ENCODE measurements at places on chromosomes 12 and 14.

DNA sequence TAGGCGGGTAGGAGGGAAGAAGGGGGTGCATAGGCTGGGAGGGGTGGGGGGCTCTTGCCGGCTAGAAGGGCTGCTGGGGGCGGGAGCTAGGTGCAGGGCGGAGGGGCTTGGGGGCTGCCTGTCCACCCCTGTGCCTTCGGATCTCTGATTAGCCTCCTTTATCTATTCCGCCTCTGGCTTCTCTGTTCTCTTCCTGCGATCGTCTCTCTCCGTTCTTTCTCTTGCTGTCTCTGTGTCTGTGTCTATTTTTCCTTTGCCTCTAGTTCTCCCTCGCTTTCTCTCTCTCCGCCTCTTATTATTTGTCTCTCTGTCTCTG lies 166.7 kb upstream of the LHX5 start:
- ATAC-seq: no peak

GRCh38 chr14:77175843-77176242 lies 5.8 kb upstream of the TMEM63C start:
- ATAC-seq: peak; percentile 27

GRCh38 chr14:91681118-91681517 lies 50.8 kb downstream of the CATSPERB start:
- ATAC-seq: no peak

DNA sequence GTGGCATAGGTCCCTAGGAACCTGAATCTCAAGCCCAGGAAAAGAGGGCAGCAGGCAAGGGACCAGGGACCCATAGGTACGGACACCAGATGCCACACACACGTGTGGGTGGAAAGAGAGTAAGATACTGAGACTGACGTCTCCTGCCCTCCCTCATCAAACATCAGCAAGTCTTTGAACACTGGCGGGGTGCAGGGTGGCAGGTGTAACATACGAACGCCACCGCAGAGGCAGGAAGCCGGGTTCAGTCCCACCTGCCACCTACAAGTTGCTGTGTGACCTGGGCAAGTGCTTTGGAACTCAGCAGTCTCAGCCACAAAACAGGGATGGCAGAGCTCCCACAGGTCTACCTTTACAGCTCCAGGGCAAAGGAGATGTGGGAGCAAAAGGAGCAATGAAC lies 11.1 kb downstream of the ACTN1 start:
- no peak for ATAC-seq

DNA sequence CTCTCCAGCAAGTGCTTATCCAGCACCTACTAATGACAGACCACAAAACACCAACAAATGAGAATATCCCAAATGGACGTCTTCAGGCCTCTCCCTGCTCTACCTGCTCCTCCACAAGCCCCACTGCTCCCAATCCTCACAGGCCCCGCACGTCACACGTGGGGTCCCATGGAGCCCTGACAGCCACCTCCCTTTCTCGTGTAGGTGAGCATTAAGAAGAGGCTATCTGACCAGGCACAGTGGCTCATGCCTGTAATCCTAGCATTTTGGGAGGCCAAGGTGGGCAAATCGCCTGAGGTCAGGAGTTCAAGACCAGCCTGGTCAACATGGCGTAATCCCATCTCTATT lies 5.4 kb downstream of the RIMBP2 start:
- no peak for ATAC-seq

DNA sequence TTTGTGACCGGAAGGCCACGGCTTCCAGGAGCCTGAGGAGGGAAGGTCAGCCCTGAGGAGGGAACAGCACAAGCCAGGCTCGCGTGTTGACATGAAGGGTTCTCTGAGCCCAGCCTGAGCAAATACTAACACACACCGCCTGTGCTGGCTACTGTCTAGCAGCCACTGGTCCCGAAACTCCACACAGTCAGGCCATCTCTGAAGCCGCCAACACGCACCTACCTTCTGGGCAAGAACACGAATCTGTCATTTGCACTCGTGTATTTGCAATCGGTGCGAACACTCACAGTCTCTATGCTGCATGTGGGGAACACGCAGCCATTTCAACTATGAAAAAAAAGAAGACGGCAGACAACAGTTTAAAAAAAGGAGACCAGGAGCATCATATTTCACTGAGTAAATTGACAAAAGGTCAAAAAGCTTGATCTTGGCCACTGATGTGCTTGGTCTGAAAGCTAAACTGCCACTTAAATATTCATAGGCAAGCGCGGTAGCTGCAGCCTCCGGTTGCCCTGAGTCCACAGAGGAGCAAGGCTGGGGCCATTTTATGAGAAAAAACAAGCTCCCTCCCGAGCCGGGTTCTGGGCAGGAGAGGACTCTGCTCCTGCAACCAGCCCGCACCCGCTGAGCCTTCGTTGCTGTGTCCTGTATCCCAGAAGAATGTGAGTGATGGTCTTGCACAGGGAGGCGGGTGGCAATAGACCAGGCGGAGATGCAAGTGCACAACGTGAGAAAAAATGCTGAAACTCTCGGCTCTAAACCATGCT lies 57.8 kb downstream of the RIMBP2 start:
- ATAC-seq: no peak

DNA sequence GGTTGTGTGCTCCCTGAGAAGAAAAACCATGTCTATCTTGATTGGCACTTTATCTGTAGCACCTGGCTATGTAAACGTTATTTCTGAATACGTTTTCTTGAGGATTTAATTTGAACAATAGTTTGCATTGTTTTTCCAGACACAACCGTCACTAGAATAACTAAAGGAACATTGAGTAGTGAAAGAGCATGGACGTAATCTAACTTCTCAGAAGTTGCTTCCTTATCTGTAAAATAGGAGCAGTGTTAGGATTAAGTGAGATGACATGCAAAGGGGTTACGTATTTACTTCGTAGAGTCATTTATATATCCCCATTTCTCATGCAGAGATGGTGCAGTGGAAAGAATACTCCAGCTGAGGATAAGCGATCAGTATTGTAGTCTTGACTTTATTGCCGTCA lies 8.1 kb downstream of the AEBP2 start:
- ATAC-seq: no peak

GRCh38 chr12:26195641-26196420 lies 458 bp downstream of the SSPN start:
- peak; percentile 82 for ATAC-seq

- ATAC-seq: no peak
Measured at GRCh38 chr12:109808876-109809646, 24.1 kb downstream of the TRPV4 start.

DNA sequence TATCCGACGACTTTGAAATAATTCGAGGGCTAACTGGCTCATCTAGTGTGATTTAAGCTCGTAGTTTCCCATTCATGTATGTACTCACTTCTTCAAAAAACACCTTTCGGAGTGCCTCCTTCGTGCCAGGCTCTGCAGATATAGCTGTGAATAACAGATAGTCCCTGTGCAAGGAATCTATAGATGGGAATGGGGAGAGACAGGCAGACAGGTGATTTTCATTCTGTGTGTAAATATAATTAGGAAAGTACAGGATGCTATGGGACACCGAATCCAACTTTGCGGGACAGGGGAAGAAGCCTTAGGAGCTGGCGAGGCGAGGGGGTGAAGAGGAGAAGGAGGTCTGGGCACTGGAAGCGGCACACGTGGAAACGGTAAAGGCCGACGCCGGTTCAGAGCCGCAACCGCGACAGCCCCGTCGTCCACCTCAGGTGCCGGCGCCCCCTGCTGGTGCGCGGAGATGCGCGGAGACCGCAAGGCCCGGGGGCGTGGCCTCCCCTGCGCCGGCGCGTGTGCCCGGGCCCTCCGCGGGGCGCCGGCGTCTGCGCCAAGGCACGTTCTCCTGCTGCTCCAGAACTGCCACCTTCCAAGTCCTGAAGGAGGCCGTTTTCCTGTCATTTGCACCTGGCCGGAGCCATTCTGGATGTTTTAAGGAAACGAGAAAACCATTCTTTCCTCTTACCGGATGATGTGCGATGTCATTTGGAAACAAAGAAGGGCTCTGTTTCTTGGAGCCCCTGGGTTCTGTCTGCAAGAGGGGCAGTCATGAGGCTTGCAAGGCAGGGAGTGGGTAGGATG lies 18.0 kb upstream of the CACNA1C start:
- ATAC-seq: peak; percentile 93

GRCh38 chr14:83379436-83379835 lies 1845.8 kb upstream of the SEL1L start:
- ATAC-seq: no peak

- no peak for ATAC-seq
Measured at GRCh38 chr12:52333321-52333720, 12.1 kb upstream of the KRT83 start.

DNA sequence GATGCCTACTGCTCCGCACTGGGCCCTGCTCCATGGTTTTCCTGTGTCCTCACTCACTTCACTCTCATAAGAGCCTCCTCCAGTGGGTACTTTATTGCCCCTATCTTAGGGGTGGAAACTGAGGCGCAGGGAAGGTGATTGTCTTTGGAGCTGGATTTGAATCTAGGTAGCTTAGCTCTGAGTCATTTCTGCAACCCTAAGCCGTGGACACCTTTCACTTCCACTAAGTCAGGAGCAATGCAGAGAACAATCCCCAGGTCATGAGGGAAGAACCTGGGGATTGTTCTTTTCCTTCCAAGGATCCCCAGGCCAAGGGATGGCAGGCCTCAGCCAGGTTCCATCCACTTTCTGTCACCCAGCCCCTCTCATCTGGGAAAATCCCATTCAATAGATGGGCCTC lies 20.3 kb downstream of the VDR start:
- no peak for ATAC-seq

- ATAC-seq: no peak
Measured at GRCh38 chr14:76669770-76670169, 91.5 kb upstream of the VASH1 start.

DNA sequence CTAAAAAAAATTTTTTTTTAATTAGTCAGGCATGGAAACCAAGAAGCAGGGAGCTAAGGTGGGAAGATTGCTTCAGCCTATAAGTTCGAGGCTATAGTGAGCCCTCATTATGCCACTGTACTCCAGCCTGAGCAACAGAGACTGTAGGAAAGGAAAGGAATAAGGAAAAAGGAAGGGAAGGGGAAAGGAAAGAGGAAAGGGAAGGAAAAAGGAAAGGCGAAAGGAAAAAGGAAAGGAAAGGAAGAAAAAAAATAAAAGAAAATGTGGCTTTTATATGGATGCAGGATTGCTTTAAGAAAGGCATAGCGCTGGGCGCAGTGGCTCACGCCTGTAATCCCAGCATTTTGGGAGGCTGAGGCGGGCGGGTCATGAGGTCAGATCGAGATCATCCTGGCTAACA lies 70.4 kb downstream of the R3HDM2 start:
- ATAC-seq: no peak

- no peak for ATAC-seq
Measured at GRCh38 chr14:36028218-36028617, 148.3 kb downstream of the PTCSC3 start.

- no peak for ATAC-seq
Measured at GRCh38 chr12:110972866-110973265, 52.5 kb upstream of the MYL2 start.

DNA sequence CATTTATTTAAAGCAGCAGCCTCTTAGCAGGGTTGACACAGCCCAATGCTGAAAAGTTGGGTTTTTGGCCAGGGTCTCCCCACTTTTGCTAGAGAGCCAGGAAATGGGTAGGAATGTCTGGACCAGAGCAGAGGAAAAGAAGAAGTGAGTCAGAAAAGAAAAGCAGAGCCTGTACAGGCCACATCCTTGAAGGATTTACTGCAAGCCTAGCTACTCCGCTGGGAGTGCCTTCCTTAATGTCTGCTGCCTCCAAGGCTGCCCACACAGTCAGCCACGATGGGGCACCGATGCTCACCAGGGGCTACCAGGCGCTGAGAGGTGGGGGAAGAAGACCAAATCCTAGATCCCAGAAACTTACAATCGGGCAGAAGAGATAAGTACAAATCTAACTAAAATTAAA lies 139.2 kb downstream of the C12orf75 start:
- no peak for ATAC-seq

DNA sequence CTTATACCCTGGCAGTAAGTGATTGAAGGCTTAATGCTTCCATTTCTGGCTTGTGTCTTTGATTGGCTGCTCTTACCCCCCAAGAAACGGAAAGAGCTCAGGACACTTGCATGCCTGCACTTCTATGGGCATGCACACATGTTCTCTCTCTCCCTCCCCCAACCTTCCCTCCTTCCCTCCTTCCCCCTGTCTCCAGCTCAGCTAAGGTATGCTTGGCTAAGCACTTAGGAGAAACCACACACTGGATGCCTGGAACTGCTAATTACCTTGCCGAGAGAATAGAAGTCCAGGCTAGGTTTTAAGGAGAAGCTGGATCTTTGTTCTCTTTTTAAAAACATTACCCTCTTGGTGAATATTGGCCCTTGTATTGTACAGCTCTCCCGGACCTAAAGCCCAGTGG lies 1072.8 kb upstream of the TMEM132C start:
- no peak for ATAC-seq

- no peak for ATAC-seq
Measured at GRCh38 chr14:89572596-89573398, 155.8 kb upstream of the FOXN3 start.

DNA sequence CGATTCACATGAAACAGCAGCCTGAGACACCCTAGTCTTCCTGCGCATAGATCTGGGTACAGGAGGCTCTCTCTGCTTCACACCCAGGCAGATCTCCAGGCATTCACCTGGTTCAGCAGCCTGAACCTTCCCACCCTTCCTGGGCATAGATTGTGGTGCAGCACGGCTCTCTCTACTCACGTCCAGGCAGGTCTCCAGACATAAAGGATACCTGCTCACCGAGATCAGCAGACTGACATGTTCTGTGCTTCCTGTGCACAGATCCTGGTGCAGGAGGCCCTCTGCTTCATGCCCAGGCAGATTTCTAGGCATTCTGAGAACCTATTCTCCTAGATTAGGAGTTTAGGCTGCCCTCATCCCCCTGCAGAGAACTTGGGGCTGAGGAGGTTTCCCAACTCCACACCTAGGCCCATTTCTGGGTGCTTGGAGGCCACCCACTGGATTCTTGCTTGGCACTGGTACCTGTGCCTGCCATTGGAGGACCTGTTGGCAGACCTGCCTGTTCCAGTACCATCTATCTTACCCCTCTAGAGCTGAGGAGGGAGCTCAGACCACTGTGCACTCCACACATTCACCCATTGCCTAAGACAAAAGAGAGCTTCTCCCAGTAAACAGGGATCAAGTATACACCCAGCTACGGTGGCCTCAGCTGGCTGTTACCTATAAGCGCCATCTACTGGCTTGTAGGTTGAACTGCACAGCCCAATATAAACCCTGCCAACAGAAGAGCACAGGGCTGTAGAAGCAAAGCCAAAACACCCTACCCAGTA lies 28.0 kb upstream of the GARIN6 start:
- no peak for ATAC-seq

- no peak for ATAC-seq
Measured at GRCh38 chr12:5912011-5912410, 33.0 kb downstream of the ANO2 start.

DNA sequence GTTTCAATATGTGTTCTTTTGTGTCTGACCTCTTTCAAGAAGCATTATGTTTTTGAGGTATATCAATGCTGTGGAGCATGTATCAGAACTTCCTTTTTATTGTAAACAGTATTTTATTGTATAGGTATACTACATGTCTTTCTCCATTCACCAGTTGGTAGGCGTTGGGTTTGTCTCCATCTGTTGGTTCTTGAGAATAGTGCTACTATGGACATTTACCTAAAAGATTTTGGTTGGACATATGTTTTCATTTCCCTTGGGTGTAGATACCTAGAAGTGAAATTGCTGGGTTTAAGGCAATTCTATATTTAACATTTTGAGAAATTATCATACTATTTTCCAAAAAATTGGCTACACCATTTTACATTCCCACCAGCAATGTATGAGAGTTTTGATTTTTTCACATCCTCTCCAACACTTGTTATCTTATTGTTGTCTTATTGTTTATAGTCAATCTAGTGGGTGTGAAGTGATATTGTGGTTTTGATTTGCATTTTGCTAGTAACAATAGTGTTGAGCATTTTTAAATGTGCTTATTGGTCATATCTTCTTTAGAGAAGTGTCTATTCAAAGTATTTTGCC lies 409.2 kb downstream of the IPO8 start:
- no peak for ATAC-seq
